Suppressor macrophage treated with lipopolysaccharide for 4 hours (primary cell): ENCODE measurements at places on chromosomes 16 and 17.
A peak's percentile ranks its signal among the peaks of the same experiment; 100 is the strongest.

- no peak for DNase-seq
Measured at GRCh38 chr16:86854058-86854621, 275.8 kb downstream of the FOXL1 start.

DNA sequence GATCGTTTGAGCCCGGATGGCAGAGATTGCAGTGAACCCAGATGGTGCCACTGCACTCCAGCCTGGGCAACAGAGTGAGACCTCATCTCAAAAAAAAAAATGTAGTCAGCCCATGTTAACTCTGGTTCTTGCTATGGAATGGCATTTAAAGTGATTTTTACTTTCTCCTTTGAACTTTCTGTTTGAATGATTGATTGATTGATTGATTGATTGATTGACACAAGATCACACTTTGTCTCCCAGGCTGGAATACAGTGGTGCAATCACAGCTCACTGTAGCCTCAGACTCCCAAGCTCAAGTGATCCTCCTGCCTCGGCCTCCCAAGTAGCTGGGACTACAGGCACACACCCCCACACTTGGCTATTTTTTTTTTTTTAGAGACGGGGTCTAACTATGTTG, 17.0 kb downstream of the SMTNL2 start:
- DNase-seq, result no peak

- no peak for DNase-seq
Measured at GRCh38 chr17:58060596-58061191, 22.5 kb upstream of the DYNLL2 start.

- peak; percentile 32 for DNase-seq
Measured at GRCh38 chr17:79921411-79922115, 82.3 kb upstream of the CBX4 start.

DNA sequence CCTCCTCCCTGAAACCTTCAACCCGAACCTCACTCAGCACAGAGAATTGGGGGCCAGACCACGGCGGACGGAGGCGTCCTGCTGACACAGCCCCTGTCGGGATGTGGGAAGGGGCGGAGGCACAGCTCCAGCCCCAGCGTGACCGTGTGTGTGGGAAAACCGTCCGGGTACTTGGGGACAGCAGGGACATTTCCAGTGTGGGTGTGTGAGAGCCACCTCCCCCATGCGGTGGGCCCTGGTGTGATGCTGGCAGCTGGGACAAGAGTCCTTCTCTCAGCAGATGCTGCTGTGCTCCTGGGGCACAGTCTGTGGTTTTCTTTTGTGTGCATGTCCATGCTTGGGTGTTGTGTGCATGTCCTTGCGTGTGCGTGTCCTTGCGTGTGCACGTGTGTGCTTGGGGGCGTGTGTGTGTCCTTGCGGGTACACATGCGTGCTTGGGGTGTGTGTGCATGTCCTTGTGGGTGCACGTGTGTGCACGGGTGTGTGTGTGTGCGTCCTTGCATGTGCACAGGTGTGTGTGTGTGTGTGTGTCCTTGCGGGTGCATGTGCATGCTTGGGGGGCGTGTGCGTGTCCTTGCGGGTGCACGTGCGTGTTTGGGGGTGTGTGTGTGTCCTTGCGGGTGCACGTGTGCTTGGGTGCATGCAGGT, 16.9 kb downstream of the CENPX start:
- DNase-seq, result no peak

- peak; percentile 16 for DNase-seq
Measured at GRCh38 chr17:6471531-6472465, 27.5 kb downstream of the PIMREG start.
